ENCODE measurements at places on chromosomes 11 and 22. TPM values are rescaled to one million over a fixed set of nuclear protein-coding genes. Genes with fewer than 3 reads are reported as not detected.

Gene CSNK1E
- 76.1 TPM for total RNA-seq

Gene POU2F3
- not detected for total RNA-seq

DNA sequence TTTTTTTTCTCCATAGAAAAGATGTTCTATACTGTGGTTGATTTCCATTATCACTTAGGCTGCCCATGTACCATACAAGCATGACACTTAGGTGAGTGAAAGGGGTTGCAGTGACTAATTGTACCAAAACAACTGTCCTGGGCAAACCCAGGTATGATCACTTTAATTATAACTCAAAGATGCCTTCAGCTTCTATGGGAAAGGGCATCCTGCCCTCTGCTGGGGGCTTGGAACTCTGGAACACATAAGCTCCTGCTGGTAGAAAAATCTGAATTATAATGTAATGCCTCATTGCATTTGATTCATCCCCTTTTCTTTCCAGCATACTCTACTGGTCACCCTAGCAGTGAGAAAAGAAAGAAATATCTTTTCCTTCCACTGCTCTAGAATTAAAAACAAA is 206.3 kb downstream of the DDX10 start:
- DNase-seq, result peak; percentile 15

DNA sequence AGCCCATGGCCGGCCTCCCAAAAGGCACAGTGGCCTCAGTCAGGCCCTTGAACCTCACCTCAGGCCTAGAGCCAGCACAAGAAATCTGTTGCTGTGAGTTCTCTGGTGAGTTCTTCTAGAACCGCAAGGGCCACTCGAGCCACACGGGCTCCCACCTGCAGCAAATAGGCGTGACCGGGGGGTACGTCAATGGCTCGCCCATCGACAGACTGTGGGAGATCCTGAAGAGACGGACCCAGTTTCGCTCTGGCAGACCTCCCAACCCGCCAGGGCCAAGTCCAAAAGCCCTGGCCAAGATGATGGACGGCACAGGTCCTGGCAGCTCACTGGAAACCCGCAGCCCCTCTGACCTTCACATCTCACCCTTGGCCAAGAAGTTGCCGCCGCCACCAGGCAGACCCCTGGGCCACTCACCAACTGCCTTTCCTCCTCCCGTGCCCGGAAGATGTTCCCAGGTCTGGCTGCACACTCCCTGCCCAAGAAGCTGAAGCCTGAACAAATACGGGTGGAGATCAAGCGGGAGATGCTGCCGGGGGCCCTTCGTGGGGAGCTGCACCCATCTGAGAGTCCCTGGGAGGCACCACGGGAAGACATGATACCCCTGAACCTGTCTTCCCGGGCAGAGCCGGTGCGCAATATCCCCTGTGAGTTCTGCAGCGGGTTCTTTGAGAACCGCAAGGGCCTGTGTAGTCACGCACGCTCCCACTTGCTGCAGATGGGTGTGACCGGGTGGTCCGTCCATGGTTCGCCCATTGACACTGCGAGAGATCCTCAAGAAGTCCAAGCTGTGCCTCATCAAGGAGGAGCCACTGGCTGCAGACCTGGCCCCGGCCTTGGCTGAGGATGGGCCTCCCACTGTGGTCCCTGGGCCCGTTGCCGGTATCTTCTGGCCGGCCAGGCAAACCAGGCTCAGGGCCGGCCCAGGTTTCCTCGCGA is 544.2 kb upstream of the CCDC179 start:
- peak; percentile 10 for DNase-seq

- DNase-seq, result no peak
Observed at GRCh38 chr11:6437993-6438392, 2.8 kb downstream of the HPX start.

Gene SPINDOC
- total RNA-seq, result 14.0 TPM

Gene CARD10
- total RNA-seq, result 9.0 TPM

Gene SCN4B
- total RNA-seq, result 12.9 TPM

DNA sequence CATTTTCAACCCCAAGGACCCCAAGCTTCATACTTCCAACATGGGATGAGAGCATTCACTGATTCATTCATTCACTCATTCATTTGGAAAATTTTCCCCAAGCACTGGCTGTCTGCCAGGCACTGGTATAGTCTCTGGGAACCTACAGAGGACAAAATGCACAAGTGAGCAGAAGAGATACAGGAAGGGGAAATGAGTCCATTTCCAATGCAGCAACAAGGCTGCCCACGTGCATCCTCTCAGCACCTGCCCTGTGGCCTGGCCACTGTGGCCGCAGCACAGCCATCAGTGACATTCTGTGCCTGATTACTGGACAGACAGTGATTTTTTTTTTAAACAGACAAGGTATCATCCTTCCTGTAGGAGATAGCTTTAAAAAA is 96.0 kb upstream of the PITPNB start:
- DNase-seq, result peak; percentile 10

GRCh38 chr11:132293586-132293985 is 923.2 kb downstream of the NTM start:
- DNase-seq, result no peak

Gene IFITM1
- 83.5 TPM for total RNA-seq

DNA sequence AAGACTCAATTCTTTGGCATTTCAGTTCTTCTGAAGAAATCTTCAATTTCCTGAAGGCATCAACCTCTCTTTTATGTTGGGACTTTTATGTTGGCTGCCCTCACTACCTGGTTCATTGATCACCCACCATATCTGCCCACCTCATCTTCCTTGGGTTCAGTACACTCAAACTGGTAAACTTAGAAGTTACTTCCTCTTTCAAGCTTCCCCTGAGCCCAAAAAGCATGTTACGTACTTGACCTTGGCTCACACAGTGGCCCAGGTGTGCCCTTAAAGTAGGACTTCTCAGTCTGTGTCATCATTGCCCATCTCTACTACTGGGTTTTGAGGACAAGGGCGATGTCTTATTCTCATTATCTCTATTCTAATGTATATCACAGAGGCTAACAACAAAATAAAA is 86.1 kb downstream of the GRIA4 start:
- no peak for DNase-seq

DNA sequence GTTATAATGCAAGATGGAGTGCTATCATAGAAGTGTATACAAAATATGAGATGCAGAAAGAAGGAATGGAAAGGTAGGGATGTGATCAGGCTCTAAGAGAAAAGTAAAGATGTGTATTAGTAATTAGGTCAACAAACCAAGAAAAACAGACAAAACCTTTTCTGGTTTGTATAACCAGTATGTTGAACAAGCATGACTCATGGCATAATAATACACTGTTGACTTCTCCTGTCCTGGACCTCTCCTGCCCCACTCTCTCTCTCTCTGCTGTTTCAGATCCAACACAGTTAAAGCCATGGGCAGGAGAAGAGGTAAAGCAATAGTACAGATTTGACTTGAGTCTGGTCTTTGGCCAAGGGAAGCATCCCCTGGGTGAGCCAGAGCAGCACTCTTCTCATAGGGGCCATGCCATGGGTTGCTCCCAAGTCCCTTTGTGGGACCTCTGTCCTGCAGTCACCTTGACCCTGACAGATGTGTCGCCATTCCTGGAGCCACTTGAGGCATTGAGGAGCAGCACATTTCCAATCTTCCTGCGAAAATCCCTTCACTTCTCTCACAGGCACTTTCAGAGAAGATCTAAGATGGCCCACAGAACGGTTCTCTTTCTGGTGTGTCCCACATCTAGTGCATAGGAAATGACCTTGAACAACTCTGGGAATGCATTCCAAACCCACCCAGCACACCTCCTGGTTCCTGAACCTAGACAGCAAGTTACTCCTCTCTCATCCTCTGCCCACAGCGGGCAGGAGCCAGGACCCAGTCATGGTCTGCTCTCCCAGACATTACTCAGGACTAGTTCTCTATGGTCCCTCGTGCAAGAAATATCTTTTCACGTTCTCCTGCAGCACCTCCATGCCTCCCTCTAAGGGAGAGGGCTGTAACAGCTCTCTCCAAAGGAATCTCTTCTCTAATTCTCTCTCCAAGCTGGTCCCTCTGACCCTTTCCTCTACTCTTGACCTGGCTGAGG is 58.2 kb upstream of the PRSS23 start:
- no peak for DNase-seq

DNA sequence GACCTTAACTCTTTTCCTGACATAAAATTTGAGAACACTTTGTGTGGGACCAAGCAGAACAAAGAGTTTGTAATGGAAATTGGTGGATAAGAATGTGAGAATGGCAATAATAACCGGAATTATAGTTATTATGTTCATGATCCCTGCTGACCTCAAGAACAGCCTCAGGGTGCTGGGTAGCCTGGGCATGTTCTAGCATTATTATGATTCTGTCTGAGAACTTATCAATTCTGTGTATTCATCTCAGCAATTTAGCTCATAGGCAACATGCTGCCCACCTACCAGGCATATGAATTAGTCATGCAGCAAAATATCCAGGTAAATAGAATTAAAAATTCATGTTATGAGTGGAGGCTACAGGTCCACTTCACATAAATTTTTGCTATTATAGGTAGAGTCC is 61.9 kb downstream of the CTSC start:
- no peak for DNase-seq

DNA sequence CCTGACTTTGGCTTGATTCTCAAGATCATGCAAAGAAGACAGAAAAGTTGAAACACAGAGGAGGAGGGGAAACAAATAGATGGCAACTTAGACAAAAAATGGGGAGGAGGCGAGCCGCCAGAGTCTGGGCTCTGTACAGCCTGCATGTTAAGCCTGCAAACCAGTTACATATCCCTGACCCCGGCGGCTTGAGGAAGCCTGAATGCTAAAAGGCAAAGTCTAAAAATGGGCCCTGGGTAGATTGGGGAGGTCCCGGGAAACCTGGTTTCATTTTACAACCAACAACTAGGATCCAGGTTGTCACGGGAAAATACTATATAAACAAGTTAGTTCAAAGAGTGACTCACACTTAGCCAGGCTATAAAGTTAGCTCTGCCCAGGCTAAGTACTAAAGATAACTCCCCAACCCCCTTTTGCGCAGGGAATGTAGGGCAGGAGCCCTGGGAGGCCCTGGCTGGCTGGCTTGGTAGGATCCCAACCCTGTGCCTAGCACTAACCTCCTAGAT is 18.8 kb upstream of the ZBTB16 start:
- no peak for DNase-seq

DNA sequence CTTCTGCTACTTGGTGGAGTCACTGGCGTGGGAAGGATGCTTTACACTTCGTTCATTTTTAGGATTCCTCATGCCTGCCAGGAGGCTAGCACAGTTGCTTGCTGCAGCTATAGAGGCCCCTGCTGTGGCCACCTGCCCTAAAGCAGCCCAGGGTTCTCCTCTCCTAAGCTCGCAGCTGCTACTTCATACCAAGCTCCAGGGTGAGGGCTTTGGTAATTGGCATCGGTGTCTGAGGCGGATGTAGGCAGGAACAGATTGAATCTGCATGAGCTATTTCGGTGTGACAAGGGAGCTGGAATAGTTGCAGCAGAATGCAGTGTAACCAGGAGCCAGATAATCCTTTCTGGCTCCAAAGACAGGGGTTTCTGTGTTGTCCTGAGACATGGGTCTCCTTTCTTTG is 133.1 kb downstream of the MICAL2 start:
- DNase-seq, result no peak

DNA sequence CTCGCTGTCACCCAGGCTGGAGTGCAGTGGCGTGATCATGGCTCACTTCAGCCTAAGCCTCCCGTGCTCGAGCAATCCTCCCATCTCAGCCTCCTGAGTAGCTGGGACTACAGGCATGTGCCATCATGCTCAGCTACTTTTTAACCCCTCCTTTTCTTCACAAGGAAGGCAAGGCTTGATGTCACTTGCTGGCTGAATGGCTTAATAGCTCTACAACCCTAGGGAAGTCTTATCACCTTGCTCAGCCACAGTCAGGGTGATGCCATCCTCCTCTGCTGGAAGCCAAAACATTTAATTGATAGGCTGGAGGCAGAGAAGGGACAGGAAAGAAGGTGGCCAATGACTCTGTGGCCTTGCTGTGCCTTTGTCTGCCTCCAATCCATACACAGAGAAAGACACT is 131.9 kb downstream of the MED15 start:
- DNase-seq, result no peak

GRCh38 chr11:61338783-61339489 is 5.9 kb downstream of the TKFC start:
- no peak for DNase-seq

Gene NPAS4
- total RNA-seq, result not detected

Gene CD3G
- total RNA-seq, result 0.16 TPM

DNA sequence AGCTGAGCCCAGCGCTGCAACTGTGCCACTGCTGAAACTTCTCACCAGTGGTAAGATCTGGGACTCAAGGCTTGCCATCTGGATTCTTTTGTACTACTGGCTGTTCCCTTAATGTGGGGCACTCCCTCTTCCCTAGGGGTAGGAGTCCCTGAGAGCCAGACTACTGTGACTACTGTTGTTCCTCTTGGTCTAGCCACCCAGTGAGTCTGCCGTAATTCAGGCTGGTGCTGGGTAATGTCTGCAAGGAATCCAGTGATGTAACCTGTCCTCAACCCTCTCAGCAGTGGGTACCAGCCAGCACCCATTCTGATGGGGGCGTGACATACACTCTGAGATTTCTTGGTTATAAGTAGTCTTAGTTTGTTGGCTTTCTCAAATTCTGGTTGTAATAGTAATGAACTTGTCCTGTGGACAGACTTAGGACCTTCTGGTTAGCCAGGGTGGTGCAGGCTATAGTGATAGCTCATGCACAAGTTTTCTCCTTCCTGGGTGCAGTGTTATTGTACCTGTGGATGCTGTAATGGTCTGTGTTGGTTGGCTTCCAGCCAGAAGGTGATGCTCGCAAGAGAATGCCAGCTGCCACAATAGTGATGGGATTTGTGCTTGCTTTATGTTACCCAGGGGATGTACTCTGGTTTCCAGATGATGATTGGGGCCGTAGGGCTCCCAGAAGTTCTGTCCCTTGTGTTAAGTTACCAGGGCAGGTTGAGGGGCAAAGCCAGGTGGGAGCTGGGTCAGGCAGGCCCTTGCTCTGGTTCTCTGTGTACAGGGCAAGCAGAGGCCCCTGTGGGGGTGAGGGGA is 65.5 kb downstream of the ARHGAP42 start:
- DNase-seq, result no peak

GRCh38 chr11:72452495-72452894 is 18.2 kb upstream of the CLPB start:
- no peak for DNase-seq

All from left ventricle myocardium inferior (tissue), 1 donor.